ENCODE measurements at places on chromosomes 4 and X.
A peak's percentile ranks its signal among the peaks of the same experiment; 100 is the strongest.

- DNase-seq, result no peak
These were observed 73.2 kb downstream of the HAUS3 start for GRCh38 chr4:2168469-2169319.

GRCh38 chr4:122759639-122760310 lies 27.3 kb downstream of the BBS12 start:
- DNase-seq, result no peak

DNA sequence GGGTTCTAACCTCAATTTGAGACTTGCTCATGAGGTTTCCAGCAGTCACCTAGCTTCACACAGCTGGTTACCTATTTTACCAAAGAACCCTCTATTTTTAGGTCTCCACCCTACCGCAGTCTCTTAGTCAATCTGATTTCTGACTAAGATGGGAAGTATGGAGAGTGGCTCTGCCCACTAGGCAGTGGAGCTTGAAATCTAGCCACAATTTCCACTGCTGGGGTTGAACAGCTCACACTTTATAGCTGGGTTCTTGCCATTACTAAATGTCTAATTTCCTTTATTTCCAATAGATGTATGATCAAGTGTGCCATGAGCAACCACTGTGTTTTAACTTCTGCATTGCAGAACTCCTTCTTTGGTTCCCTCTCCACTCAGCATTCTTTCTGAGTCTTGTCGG lies 43.1 kb downstream of the GASK1B start:
- no peak for DNase-seq

DNA sequence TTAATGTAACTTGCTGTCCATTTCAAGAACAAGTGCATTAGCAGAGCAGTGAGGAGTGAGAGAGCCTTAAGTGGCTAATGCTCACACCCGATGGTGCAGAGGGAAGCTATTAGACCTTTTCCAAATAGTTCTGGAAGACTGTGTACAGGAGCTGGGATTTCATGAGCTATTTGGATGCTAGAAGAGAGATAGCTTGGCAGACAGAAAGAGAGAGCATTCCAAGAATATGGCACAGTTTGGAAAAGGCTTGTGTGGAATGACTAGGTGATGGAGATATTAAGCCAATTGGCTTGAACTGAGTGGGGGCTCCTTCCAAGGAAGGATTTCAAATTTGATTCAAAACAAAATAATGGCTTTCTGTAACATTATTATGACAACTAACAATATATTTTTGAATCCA lies 1097.2 kb upstream of the TENM3 start:
- no peak for DNase-seq

GRCh38 chr4:185869427-185869826 lies 57.4 kb upstream of the SORBS2 start:
- DNase-seq, result no peak

DNA sequence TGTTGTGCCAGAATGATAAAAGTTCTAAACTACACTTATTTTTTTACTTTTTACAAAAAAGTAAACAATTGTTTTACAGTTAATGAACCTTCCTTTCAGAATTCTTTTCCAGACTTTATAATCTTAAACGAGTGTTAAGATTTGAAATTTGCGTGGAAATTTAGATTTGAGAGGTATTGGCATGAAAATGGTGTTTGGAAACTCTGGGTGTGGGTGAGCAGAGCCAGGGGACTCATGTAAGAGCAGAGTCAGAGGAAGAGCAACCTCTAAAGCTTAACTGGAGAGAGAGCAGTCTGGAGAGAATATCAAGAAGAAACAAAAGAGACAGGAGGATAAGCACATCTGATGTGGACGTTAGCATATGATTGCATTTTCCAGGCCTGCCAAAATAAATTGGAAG lies 48.2 kb downstream of the MMRN1 start:
- no peak for DNase-seq

- no peak for DNase-seq
These were observed 121.8 kb upstream of the TMEM47 start for GRCh38 chrX:34778916-34779315.

DNA sequence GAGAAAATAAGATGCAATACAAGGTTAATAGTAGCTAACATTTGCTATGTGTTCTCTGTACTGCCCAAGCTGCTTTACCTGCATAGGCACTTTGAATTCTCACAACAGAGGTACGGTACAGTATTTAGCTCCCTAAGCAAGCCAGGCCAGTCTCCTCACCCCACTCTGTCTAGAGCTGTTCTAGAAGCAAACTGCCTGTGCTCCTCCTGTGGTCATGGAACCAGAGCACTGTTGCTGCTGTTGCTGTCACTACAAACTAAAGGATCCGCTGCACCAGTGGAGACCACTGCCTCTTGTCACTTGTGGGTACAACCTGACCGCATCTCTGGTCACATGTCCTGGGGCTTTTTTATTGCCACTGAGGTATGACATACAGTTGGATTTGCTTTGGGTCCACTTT lies 19.6 kb downstream of the ZNF330 start:
- no peak for DNase-seq

GRCh38 chr4:16092682-16093319 lies 9.0 kb upstream of the PROM1 start:
- DNase-seq, result no peak

GRCh38 chr4:17173300-17173699 lies 274.9 kb upstream of the LDB2 start:
- no peak for DNase-seq

GRCh38 chrX:141732031-141732430 lies 33.5 kb upstream of the SPANXD start:
- no peak for DNase-seq

- no peak for DNase-seq
These were observed 327.8 kb downstream of the DHX15 start for GRCh38 chr4:24256547-24256946.

DNA sequence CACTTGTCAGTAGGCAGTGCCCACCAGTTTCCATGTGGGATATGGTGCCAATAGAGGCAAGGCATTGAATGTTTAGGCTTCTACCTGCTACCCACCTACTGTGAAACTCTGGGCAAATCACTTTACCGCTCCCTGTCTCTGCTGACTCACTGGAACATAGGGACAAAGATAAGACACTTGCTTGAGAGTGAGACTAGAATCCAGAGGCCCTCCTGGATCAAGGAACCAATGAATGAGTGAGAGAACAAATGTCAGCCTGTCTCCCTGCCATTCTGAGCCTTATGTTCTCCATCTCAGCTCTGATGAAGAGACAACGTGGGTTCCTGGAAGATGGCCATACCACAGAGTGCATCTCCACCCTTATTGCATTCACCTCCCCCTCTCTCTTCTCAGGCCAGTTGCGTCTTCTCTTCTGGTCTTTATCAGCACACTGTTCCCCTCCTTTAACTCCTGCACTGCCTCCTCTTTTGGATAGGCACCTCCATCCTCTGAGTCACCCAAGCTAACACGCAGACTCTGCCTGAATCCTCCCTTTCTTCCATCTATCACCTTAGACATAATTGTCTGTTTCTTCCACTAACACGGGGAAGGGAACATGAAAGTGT lies 15.4 kb upstream of the PRRG3 start:
- no peak for DNase-seq

GRCh38 chrX:50067435-50068284 lies 133.1 kb downstream of the AKAP4 start:
- DNase-seq, result no peak

GRCh38 chr4:183438458-183439113 lies 5.8 kb upstream of the CDKN2AIP start:
- no peak for DNase-seq

DNA sequence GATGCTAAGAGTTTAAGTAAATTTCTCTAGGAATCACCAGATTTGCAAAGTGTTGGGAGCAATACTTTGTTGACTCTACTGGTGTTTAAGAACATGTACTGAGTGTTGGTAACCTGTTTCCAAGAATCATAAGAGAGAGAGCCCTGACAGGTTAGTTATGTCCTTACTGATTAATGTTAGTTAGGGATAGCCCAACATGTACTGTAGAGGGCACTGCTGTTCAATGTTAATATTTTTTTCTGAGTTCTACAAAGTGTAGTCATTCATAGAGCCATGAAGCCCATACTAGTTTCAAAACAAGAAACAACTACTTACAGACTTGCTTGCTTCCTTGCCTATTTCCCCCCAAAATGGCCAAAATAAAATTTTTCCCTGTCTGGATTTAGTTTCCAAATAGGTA lies 11.9 kb downstream of the TMPRSS11D start:
- no peak for DNase-seq

- DNase-seq, result no peak
These were observed 163.6 kb downstream of the CBR4 start for GRCh38 chr4:168846414-168846813.

DNA sequence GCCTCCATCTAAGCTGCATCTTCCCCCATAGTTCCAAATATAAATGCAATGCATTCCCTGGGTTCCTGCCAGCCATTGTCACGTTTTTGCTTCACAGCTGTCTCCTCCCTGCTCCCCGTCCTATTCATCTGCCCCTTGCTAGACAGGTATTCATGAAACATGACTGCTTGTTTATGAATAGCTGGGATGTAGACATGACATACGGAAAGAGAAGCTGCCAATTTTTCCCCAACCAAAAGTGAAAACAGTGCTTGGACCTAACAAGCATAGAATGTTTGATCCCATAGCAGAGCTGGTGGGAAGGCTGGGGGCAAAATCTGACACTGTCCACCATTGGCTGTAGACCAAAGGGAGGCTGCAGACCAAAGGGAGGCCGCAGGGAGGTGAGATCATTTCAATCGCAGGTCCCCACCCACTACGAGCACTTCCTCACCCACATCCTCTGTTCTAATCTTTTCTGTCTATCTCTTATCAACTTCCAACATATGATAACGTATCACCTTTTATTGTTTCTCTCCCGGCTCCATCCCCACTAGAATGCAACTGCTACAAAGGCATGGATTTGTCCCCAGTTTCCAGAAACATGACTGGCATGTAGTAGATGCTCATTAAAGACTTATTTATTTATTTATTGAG lies 8.5 kb upstream of the GYG2 start:
- DNase-seq, result no peak

- DNase-seq, result peak; percentile 2
These were observed 49.3 kb upstream of the HMX1 start for GRCh38 chr4:8920969-8921368.

DNA sequence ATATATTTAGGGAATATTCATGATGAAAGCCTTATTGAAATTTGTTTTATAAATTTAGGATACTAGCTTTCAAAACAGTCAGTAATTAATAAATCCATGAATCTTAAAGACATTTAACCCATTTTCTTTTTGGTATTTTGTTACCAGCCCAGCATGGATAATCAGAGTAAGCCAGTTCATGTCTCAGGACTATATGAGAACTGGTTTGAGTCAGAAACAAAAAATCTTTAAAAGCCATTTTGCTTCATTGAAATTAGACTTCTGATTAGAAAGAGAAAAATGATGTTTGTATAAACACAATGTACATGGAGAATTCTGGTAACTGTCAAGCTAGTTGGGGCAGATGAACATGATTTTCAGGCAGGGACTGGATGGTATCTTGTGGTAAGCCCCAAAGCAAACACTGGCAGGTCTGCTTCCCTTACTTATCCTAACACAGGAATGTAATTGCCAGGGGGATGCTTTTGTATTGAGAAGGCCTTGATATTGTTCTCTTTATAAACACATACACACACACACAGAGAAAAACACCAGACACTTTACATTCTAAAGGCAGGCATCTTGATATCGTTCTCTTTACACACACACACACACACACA lies 9.4 kb downstream of the ARHGAP10 start:
- DNase-seq, result no peak

- no peak for DNase-seq
These were observed 379.6 kb downstream of the NAF1 start for GRCh38 chr4:162787120-162787519.

GRCh38 chrX:133670383-133670782 lies 255.1 kb upstream of the GPC4 start:
- DNase-seq, result no peak

DNA sequence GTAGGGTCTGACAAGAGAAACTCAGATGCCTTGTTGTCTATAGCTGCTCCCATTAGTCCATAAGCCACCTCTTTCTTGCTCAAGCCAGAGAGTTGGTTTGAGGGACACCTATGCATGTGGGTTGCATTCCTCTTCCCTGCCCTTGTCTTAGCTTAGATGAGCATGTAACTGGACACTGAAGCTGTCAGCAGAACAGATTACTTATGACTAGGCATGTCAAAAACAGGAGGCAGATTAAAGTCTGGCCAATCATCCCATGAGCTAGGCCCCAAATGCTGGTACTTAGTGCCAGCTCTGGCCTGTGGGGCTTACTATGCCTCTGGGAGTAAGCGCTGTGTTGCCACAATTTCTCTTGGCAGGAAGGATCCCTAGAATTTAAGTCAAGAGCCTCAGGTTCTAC lies 215.2 kb downstream of the AR start:
- no peak for DNase-seq

- DNase-seq, result peak; percentile 59
These were observed 36.8 kb upstream of the RAB40AL start for GRCh38 chrX:102899940-102900916.

All from stimulated activated naive CD8-positive, alpha-beta T cell treated with anti-CD3 and anti-CD28 coated beads, Interleukin-15, amount 100 ng/mL, for 72 hours (primary cell).